Stimulated activated CD4-positive, alpha-beta T cell treated with anti-CD3 and anti-CD28 coated beads, Interleukin-12 subunit alpha, Interleukin-12 subunit beta, amount 100 ng/mL, for 4 hours (primary cell): ENCODE measurements at places on chromosomes 2 and 18.

DNA sequence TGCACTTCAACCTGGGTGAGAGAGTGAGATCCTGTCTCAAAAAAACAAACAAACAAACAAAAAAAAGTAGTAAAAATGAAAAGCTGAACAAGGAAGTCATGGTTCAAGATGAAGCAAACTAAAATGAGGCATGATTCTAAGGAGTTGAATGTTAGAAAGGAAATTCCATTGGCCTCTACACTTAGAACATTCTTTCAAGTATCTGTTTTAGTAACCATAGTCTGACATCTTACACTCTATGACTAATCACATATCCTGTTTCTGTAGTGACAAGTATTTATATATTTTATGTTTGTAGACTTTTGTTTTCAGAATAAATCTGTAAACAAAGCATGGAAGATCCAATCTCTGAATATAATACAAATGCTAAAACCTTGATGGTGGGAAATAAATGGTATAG is 164.1 kb downstream of the KIAA1328 start:
- DNase-seq: no peak

GRCh38 chr2:16225545-16225944 is 285.2 kb downstream of the MYCN start:
- no peak for DNase-seq

- DNase-seq: no peak
Observed at GRCh38 chr18:47591429-47591828, 339.0 kb downstream of the SMAD2 start.

- no peak for DNase-seq
Observed at GRCh38 chr2:80392441-80392840, 87.9 kb upstream of the LRRTM1 start.

DNA sequence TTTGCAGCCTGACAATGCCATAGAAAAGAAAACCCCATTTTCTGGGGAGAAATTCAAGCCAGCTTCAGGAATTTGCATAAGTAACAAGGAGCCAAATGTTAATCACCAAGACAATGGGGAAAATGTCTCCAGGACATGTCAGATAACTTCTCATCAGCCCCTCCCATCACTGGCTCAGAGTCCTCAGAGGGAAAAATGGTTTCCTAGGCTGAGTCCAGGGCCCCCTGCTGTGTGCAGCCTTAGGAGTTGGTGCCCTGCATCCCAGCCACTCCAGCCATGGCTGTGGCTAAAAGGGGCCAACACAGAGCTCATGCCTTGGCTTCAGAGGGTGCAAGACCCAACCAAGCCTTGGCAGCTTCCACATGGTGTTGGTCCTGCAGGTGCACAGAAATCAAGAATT is 63.7 kb upstream of the FANCL start:
- no peak for DNase-seq

DNA sequence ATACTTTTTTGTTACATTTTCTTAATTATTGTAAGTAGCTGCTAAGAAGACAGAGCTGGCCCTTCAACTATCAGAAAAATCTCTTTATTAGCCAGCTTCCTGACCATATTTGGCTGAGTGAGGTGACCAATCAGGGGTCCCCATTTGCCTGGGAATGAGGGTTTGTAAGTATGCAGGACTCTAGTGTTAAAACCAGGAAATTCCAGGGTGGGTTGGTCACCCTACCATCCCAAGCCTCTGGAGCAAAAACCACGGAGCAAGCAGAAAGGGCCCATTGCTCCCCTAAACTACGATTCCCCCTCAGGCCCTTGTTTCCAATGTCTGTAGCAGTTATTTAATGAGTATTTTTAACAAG is 165.6 kb upstream of the NCKAP5 start:
- no peak for DNase-seq

DNA sequence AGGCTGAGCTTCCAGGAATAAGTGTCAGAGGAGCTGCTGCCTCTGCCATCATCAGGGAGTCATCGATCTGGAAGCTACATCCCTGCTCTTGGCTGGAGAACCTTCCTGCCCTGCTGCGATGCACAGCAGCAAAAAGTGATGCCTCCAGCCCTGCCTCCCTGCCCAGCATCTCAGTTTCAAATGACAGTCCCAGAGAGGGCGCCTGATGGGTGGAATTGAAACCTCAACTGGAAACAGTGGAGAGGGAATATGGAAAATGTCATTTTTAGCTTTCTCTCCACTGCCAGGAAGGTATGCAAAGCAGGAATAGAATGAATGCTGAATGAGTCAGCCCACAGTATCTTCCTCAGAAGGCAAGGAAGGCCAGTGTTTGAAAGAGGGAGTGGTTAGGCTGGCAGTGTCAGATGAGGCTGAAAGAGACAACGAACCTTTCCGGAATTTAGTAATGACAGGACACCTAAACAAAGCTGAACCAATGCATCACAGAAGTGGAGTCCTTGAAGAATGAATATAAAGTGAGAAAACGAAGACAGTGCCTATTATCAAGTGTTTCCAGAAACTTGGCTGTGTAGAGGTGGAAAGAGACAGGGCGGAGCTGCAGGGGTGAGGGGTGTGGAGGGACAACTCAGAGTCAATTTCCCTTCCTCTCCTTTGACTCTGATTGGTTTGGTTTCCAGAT is 153.9 kb upstream of the NDUFV2 start:
- no peak for DNase-seq
